Naive thymus-derived CD8-positive, alpha-beta T cell (primary cell): ENCODE measurements at places on chromosomes 16 and 17. TPM values are rescaled to one million over a fixed set of nuclear protein-coding genes. Genes with fewer than 3 reads are reported as not detected.

CACNA1H gene
- total RNA-seq: 2.3 TPM

- peaks cover 29% of the 10 kb centered on the region for H3K4me1 ChIP-seq
- H3K27ac ChIP-seq: peak overlapping the region; percentile 97
- H3K27me3 ChIP-seq: no peaks in the 10 kb centered on the region
- H3K4me3 ChIP-seq: peak overlapping the region; percentile 92
These were observed 608 bp upstream of the COX10 start for GRCh38 chr17:14068542-14069250.

DNA sequence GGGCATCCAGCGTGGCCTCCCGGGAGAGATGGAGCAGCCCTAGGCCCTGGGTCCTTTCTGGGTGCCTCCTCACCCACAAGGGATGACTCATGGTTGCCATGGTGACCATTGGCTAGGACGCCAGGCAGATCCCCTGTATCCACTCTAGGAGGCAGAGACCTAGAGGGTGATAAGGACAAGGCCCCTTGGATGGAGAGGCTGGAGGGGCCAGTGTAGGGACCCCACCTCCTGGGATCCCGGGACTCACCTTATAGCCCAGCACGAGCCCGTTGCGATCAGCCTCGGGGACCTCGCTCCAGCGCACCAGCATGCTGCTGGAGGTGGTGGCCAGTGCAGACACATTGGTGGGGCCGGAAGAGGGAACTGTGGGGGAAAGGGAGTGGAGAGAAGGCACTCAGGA is 82.2 kb upstream of the CDC42EP4 start:
- no peak overlapping the region for H3K4me3 ChIP-seq
- H3K4me1 ChIP-seq: no peaks in the 10 kb centered on the region
- no peak for DNase-seq
- no peak overlapping the region for H3K27ac ChIP-seq
- H3K36me3 ChIP-seq: peaks cover 10% of the 10 kb centered on the region

LIMD2 gene
- total RNA-seq: 936 TPM

GRCh38 chr16:85522842-85523601 is 90.1 kb upstream of the GSE1 start:
- no peaks in the 10 kb centered on the region for H3K27me3 ChIP-seq
- H3K27ac ChIP-seq: no peak overlapping the region

DNA sequence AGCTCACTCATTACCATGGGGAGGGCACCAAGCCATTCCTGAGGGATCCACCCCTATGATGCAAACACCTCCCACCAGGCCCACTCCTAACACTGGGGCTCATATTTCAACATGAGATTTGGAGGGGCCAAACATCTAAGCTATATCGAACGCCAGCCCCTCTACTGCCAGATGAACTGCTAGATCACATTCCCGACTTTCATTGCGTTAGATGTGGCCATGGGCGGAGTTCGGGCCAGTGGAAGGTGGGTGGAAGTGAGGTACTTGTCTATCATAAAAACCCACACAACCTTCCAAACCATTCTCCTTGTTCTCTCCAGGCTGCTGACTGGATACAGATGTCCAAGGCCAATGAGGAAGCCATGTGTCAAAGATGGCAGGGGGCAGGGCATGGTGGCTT is 27.0 kb upstream of the ANKRD40CL start:
- no peaks in the 10 kb centered on the region for H3K36me3 ChIP-seq
- DNase-seq: no peak
- no peak overlapping the region for H3K4me3 ChIP-seq

KRT28 gene
- total RNA-seq: not detected

GRCh38 chr16:4624827-4625559 is 367 bp downstream of the MGRN1 start:
- H3K27me3 ChIP-seq: no peaks in the 10 kb centered on the region
- no peaks in the 10 kb centered on the region for H3K36me3 ChIP-seq
- H3K4me1 ChIP-seq: peaks cover 22% of the 10 kb centered on the region
- peak overlapping the region; percentile 96 for H3K27ac ChIP-seq
- DNase-seq: peak; percentile 48
